ENCODE measurements at places on chromosomes 2 and 18.

DNA sequence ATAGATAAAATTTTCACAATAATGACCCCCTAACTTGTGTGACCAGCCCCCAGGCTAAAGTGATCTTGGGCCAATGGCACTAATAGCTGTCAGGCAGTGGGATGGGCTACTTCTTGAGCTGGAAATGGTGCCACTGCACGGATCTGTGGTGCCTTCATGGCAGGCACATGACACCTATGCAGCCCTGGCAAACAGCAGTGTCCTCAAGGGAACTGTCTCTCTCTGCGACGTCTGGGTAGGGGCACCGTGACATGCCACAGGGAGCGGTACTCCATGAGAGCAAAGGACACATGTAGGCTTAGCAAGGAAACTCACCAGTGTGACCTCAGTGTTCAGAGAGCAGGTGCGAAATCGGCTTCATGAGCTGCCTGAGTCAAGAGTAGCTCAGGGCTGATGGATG, 161.7 kb upstream of the TWIST2 start:
- DNase-seq: no peak

- DNase-seq: no peak
These were observed 848 bp downstream of the TMSB10 start for GRCh38 chr2:84906108-84906899.

GRCh38 chr2:135818937-135819610, 17.9 kb downstream of the LCT start:
- DNase-seq: no peak

- no peak for DNase-seq
These were observed 23.6 kb upstream of the SLC9A4 start for GRCh38 chr2:102449370-102449974.

GRCh38 chr2:225025917-225026571, 16.2 kb downstream of the DOCK10 start:
- peak; percentile 89 for DNase-seq

DNA sequence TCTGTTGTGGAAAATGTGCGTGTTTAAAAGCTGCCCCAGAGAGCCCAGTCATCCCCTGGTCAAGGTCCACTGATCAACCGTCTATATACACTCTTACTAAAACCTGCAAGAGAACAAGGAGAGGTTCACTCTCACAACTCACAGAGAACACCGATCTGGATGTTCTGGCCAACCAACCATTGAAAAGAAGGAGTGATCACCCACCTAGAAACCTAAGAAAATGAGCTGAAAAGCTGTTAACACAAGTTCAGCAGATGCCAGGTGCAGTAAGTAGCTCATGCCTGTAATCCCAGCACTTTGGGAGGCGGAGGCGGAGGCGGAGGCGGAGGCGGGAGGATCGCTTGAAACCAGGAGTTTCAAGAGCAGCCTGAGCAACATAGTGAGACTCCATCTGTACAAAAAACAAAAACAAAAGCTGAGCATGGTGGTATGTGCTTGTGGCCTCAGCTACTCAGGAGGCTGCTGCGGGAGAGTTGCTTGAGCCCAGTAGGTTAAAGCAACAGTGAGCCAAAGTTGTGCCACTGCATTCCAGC, 14.5 kb downstream of the ATG16L1 start:
- no peak for DNase-seq

GRCh38 chr18:24632158-24632988, 171.9 kb downstream of the HRH4 start:
- no peak for DNase-seq

DNA sequence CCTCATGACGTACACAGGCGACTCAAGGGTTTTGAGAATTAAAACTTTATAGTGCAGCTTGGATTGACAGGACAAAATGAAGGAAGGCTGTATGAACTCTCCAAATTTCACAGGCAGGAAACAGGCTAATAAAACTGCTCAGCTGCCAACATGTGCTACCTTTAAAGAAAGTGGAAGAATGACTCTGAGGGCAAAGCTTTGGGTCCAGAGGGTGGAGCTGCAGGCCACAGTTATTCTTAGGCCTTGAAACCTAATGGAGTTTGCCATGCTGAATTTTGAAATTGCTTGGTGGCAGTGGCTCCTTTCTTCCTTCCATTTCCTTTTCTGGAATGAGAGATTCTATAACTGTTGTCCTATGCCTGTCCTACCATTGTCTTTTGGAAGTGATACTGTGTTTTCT, 34.8 kb downstream of the HAT1 start:
- no peak for DNase-seq

- DNase-seq: no peak
These were observed 5.0 kb upstream of the MYL12B start for GRCh38 chr18:3256693-3257626.

GRCh38 chr2:39821871-39822270, 42.8 kb upstream of the THUMPD2 start:
- no peak for DNase-seq

DNA sequence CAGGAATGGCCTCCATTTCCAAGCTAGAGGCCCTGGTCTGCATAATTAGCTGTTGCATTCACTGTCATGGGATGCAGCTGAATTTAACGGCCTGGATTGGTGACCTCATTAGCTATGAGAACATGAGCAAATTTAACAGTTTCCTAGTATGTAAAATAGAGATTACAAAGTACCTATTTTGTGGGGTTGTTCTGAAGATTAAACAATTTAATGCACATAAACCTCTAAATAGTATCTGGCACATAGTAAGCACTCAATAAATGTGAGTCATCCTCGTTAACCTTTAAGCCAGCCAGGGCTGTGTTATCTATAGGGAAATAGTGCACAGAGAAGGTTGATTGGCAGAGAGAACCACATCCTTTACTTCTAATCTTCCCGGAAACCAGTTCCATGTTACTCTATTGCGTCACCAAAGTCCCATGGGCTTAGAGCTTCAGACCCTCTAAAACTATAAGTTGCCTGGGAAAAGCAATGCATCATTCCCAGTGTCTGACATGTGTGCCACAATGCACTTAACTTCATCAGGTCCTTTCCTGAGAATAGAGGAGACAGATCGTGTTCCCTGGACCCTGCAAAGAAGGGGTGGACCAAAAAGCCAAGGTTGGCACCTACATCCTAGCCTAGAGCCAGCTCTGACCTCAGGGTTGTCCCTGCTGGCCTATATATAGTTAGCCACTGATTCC, 196.5 kb downstream of the LNPK start:
- peak; percentile 12 for DNase-seq

GRCh38 chr18:58057291-58057965, 13.4 kb downstream of the NEDD4L start:
- DNase-seq: no peak

DNA sequence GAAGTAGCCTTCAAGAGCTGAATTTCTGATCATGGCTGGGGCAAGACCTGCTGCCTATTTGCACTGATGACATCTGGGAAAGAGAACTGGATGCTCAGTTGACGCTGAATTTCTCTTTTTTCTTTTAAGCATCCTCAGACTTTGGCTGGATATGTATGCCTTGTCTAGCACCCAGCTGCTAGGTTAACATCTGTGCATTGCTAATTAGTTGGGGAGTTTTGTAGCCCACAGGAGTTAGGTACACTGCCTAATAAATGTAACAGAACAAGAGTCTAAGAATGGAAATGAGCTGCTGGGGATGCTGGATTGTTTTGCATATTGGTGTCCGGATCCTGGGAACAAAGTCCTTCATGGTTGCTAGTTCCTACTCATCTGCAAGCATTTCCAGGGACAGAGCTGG, 40.9 kb upstream of the STPG4 start:
- DNase-seq: no peak

DNA sequence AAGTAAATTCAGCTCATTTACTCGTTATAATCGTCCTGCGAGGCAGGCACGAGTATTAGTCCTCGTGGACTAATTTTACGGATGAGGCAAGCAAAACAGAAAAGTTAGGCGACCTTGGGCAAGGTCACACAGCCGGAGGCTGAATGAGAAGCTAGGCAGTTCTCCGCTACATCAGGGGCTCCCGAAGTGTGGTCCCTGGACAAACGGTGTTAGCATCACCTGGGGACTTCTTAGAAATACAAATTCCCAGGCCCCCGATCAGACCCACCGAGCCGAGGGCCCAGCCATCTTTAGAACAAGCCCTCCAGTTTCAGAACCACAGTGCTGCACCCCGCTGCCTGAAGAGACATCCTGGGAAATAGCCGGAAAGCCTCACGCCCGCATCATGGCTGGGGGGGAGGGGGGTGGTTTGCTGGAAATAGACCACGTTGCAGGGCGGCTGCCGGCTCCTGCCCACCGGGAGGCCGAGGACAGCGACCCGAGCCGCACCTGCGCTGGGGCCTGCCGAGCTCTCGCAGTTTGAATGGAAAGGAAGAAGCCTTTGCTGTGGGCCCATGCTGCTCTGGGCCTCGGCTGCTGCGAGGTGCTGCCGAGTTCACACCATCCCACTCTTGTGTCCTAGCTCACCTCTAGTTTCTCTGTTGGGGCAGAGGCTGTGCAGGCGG, 72.2 kb downstream of the TFCP2L1 start:
- no peak for DNase-seq

GRCh38 chr2:55010915-55011314, 39.3 kb downstream of the RTN4 start:
- no peak for DNase-seq

GRCh38 chr2:158806941-158807340, 11.8 kb downstream of the DAPL1 start:
- DNase-seq: no peak

DNA sequence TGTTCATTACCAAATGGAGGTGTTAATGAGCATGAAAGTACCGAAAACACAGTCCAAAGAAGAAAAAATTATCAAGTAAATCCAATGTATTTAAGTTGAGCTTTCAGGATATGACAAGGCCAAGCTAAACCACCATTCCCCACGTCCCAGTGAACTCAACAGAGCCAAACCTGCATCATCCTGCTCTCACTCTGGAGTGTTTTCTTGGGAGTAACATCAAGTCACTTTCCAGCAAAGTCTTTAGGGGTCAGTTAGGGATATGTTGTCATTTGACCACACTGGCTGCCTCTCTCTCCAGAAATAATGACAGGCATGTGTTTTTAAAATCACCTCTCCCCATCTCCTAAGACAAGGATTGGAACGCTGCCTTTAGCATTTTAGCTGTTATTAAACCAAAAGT, 140.5 kb downstream of the SRBD1 start:
- DNase-seq: peak; percentile 33

- DNase-seq: peak; percentile 67
These were observed 56.6 kb downstream of the SP100 start for GRCh38 chr2:230472621-230473018.

DNA sequence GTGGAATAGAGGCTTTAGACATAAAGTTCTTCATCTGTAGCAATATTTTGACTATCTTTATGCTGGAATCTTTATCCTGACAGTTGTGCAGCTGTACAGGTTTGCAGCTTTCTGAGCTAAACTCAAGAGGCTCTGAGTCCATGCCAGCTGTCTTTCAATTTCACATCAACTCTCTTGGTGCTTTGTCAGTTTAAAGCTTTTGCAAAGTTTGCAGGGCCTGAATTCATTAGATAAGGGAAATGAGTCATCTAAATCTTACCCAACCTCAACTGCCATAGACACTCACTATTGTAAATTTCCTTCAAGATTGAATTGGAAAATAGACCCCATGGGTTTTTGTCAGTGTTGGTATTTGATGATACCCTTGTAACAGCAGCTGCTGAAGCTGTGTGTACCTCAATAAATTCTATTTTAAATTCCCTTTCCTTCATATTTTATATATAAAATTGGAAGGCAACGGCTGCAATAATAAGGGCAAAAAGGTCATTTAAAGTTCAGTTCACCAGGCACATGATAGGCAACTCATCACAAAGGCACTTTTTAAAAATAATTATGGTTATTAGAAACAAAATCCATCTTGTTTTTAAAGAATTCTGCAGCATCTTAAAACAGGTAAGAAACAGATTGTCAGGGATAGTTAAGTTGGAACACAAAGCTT, 169.9 kb upstream of the SLC39A10 start:
- DNase-seq: peak; percentile 73

DNA sequence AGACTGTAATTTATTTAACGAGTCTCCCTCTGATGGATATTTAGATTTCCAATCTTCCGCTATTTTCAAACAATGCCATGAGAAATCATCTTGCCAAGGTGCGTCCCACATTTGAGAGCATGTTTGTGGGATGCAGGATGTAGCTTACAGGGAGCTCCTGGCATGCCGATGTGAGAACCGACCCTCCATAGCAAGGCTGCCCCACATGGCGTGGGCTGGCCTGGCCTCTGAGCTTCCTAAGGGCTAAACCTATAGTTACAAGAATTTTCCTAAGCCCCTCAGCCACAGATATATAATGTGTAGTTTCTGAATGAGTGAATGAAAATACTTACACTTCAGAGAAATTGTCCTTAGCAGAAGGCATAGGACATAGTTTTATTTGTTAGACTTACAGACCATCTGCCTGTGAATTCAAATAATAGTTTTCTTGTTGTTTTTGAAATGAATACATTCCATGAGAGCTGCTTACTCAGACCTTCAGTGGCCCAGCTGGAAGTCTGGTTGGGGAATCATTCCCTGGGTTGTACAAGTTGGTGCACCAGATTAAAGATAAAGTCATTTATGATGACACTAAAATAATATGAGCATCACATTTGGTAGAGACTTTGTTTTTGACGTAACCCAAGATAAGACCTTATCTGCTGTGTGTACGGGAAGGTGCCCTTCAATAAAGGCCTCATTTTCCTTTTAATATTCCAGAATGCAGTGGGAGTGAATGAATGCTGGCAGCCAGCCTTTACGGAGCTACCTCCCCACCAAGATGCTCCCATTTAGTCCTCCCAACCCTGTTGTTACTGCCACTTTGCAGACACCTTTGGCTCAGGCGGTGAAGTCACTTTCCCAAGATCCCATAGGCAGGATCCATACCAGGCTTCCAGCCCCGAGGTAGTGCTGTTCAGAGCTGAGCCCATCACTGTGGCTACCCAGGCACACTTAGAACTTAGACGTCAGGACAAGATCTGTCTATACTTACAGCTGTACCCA, 107.1 kb downstream of the GLI2 start:
- DNase-seq: no peak

DNA sequence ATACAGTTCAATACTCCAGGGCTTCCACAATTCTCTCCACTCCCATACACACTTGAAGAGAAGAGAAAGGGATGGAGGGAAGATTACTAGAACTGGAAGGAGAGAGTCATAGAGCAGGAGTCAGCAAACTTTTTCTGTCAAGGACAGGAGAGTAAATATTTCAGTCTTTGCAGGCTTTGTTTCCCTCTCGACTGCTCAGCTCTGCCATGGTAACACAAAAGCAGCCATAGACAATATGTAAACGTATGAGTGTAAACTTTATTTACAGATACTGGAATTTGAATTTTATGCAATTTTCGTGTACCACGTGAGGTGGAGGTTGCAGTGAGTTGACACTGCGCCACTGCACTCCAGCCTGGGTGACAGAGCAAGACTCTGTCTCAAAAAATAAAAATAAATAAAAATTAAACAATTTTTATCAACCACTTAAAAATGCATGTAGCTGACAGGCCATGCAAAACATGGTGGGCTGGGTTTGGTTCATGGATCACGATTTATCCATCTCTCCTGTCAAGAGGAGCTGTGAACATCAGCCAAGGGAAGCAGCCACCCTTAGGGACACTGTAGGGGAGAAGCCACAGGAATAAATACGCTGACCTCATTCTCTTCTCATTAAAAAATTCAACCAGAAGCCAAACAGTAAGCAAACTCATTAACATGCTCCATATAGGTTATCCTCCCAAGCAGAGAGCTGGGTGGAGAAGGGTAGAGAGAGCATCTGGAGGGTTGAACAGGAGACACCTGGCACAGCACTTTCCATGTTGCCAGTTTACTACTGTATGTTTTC, 266.4 kb upstream of the FN1 start:
- no peak for DNase-seq

- no peak for DNase-seq
These were observed 59.1 kb downstream of the NCK2 start for GRCh38 chr2:105803773-105804172.

- DNase-seq: no peak
These were observed 23.5 kb downstream of the TSN start for GRCh38 chr2:121778741-121779487.

GRCh38 chr2:98985905-98986666, 50.1 kb upstream of the CRACDL start:
- DNase-seq: no peak

Measured in skeletal muscle cell (primary cell).